ENCODE measurements at places on chromosomes 16 and 17.

- no peak for DNase-seq
Observed at GRCh38 chr17:40611840-40612474, 35.7 kb downstream of the SMARCE1 start.

DNA sequence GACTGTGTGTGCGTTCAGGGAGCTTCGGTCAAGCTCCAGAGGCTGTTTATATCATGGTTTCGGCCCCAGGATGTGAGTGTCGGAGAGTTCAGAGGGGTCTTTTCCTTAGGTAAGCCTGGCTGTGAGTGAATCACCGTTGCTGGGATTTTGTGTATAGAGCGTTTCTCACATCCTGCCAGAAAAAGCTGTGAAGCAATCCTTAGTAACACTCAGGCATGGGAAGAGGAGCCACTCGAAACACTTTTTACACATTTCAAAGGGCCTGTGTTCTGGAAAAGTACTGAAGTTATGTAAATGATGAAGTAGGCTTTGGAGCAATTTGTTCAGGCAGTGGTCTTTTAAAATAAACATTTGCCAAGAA is 662 bp downstream of the PGS1 start:
- no peak for DNase-seq

DNA sequence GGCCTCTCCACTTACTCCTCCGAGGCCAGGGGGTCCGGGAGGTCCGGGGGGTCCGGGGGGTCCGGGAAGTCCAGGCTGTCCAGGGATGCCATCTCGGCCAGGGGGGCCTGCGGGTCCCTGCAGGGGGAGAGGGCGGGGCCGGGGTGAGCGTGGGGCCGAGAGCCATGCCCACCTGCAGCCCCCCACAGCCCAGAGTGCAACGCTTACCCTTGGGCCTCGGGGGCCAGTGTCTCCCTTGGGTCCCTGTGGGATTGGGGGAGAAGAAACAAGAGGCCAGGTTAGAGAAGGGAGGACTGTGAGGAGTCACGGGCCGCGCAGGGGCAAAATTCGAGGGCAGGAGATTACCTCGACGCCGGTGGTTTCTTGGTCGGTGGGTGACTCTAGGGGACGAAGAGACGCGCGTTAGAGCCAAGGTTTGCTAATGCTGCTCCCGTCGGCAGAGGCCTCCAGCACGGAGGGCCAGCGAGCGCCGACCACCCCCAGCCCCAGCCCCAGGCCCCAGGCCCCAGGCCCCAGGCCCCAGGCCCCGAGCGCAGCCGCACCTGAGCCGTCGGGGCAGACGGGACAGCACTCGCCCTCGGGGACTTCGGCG is 2.1 kb downstream of the COL1A1 start:
- DNase-seq = no peak

DNA sequence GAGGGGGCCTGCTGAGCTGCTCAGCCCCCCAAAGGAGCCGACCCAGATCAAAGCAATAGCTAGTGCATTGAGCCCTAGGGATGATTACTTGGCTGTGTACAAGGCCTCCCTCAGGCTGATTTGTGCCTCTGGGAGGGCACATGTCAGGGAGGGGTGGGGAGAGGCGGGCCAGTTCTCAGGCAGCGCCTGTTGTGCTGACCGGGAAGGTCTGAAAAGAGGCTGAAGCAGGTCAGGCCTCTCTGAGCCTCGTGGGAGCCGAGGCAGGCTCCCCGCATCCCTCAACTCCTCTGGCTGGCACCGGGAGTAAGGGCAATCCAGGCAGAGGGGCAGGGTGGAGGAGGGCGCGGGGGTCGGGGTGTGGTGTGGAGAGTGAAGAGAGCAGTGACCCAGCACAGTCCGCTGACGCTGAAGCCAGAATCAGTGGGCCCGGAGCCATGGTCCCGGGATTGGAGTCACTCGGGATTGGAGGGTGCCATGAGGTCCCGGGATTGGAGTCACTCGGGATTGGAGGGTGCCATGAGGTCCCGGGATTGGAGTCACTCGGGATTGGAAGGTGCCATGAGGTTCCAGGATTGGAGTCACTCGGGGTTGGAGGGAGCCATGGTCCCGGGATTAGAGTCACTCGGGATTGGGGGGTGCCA is 3.0 kb downstream of the DCXR start:
- DNase-seq = no peak

DNA sequence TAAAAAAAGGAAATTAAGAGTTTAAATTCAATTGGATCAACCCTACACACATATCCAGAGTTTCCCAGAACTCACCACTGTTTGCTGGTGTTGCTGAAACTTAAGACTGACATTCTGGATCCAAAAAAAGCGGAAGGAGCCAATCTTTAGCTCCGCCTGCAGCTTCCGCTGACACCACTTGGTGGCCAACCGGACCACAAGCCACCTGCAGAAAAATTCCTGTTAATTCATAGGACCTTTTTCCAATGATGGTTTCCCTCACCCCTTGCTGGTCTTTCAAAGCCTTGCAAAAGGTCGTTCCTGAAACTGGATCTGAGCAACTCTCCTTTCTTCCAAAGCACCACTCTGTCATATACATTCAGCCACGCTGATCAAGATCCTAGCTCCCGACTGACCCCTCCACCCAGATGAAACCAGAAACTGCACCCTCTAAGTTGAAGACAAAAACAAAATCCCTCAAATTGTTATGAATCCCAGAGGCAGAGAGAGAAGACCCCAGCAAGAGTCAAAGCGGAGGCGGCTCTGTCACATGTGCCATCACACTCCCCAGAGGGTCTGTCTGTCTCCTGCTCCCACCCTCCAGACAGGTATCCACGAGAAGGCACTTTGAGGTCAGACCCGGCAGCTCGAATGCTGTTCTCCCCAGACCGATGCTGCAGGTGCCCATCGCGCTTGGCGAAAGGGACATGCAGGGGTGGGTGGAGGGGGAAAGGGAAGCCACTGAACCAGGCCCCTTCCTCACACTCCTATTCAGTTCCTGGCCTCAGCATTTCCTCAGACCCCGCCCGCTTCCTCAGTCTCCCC is 773 bp downstream of the BLTP2 start:
- no peak for DNase-seq

DNA sequence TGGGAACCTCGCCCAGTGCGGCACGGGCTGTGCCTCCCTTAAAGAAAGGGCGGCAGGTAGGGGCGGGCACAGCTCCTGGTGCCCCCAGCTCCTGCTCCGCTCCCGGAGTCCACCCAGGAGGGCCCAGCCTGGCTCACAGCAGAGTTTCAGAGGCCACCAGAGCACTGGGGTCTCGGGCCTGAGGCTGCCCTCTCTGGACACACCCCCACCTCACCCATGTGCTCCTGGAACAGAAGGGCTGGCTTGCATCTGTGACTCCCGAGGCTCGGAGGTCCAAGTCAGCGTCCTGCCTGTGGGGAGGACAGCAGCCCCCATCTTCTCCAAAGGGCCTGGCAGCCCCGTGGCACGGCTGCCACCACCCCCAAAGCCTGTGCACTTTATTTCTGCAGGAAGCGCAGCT is 62.7 kb downstream of the RBFOX3 start:
- DNase-seq = no peak

- DNase-seq = no peak
Observed at GRCh38 chr17:7806587-7806986, 27.4 kb upstream of the KDM6B start.

DNA sequence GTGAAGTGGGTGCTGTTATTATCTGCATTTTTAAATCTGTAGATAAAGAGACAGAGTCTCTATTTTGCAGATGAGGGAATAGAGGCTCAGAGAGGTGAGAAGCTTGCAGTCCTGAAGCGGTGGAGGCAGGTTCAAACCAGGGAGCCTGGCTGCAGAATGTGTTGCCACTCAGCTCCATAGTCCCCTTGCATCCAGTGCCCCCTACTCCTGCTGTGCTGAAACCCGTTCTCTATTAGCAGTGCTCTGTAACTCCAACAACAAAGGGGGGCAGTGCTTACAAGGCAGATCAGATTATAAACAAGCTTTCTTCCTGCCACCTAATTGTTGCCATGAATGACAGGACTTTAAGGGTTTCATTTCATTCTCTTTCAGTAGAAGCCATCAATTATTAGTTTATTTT is 118.1 kb upstream of the CACNG3 start:
- DNase-seq = no peak

GRCh38 chr17:42878123-42878880 is 22.3 kb upstream of the G6PC1 start:
- DNase-seq = no peak

DNA sequence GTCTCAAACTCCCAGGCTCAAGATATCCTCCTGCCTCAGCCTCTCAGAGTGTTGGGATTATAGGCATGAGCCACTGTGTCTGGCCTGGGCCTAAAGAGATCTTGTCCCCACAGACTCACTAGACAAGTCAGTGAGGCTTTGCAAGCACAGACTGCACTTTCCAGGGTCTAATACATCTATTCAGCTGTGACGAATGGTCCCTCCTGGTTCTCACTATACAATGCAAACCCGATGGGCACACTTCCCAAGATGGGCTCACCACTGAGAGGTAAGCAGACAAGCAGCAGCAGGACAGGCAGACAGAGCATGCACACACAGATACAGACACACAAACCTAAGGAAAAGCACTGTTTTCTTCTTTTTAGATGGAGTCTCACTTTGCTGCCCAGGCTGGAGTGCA is 8.8 kb downstream of the MBTPS1 start:
- no peak for DNase-seq

DNA sequence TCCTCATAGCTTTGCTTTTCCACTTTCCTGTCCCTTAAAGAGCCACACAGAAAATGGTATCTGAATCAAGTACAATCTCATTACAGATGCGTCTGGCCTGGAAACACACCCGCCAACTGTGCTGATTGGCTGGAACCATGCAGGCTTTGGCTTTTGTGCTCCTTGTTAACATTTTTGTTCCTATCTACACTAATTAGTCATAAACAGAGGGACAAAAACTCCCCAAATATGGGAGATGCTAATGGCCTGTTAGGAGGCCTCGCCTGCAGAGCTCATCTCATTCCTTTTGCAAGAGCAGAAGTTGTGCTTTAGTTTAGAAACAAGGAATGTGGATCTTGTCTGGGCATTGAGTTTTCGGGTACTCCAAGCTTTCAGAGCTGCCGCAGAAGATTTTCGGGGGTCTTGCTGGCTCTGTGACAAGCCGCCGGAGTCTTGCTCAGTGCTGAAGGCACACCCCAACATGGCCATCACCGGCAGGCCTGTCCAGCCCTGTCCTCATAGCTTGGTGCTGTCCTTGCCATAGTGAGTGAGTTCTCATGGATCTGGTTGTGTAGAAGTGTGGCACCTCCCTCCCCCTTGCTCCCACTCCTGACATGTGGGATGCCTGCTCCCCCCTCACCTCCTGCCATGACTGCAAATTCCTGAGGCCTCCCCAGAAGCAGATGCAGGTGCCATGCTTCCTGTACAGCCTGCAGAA is 69.8 kb downstream of the METRNL start:
- DNase-seq = no peak

GRCh38 chr17:7656958-7657609 is 6.4 kb downstream of the ATP1B2 start:
- no peak for DNase-seq

DNA sequence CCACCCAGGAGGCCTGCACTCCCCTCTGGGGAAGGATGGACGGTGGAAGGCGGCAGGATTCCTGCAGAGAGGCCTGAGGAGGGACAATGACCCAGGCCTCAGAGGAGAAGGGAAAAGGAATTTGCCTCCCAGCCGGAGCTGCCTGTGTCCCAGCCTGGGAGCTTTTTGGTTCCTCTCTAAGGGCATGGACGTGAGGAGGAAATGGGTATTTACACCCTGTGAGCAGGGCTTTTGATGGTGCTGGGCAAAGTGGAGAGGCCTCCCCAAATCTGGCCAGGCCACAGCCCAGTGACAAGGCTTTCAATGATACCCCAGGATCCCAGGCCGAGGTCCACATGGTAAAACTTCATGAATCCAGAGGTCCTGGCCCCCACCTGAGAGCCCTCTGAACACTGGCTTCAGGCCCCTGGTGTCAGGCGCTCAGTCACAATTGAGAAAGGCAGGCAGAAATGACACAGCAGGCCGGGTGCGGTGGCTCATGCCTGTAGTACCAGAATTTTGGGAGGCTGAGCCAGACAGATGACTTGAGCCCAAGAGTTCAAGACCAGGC is 56.0 kb upstream of the DOC2B start:
- DNase-seq = no peak

- DNase-seq = no peak
Observed at GRCh38 chr17:80663781-80664206, 119.2 kb downstream of the RPTOR start.

GRCh38 chr16:72786606-72787005 is 261.3 kb downstream of the ZFHX3 start:
- no peak for DNase-seq

DNA sequence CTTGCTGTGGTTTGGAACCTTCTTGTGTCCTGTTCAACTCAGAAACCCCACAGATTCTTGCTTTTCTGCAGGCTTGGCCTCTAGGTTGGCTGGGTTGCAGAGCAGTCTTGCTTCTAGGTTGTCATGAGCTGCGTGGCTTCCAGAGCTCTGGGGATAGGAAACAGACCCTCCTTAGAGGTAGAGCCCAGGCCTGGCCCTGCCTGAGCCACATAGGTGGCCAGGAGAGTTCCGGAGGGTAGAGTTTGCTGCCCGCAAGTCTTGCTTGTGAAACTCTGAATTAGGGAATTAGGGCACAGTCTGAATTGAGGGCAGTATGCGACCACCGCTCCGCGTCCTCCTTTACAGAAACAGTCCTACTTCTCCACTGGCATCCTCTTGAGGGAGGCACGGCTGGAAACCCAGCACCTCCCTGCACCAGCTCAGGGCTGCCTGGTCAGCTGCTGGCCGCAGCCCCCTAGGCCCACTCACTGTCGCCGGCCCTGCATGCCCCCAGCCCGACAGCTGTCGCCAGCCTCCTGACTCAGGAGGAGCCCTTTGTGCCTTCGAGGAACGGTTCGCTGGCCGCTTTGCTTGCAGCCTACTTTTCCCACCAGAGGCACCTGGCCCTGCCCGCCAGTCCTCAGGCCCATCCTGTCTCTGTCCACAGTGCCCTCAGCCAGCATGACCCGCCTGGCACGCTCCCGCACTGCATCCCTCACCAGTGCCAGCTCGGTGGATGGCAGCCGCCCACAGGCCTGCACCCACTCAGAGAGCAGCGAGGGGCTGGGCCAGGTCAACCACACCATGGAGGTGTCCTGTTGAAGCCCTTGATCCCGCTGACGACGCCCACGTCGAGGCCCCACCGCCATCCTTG is 4.3 kb upstream of the SETD6 start:
- DNase-seq = no peak

- no peak for DNase-seq
Observed at GRCh38 chr17:17934214-17934613, 38.0 kb downstream of the TOM1L2 start.

DNA sequence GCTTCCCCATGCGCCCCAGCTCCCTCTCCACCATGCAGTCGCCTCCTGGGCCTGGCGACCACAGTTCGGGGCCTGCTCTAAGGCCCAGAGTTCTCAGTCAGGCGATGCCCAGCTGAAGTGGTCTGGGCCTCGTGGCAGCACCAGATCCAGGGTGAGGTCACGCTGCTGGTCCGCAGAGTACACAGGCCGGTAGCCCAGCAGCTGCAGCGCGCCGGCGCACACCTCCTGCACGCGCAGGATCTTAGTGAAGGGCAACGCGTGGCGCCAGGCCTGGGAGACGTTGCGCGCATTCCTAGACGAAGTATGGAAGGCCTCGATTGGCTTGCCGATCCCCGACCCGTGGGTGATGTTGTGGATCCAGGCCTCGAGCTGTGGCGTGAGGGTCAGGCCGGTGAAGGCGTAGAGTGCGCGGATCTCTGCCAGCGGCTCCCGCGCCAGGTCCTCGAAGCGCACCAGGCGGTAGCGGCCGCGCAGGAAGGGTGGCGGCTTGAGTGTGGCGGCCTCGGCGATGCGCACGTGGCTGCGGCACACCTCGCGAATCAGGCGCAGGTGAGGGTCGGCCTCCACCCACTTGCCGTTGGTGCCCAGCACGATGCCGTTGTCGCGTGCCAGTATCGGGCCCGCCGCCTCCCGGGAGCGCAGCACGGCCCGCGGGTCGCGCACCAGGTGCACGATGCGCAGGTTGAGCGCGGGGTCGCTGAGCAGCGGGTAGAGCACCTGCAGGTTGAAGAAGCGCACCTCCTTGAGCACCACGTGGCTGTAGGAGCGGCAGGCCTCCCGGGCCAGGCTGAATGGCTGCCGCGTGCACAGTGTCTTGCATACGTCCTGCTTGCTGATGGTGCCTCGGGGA is 6.6 kb downstream of the CHST5 start:
- DNase-seq = no peak
